ENCODE measurements at places on chromosomes 16 and 17.

- no peak for DNase-seq
- no peaks in the 10 kb centered on the region for H3K36me3 ChIP-seq
- no peak overlapping the region for H3K27ac ChIP-seq
- peaks cover 17% of the 10 kb centered on the region for H3K4me1 ChIP-seq
- H3K27me3 ChIP-seq: peaks cover 12% of the 10 kb centered on the region
- H3K4me3 ChIP-seq: peak overlapping the region; percentile 58
Observed at GRCh38 chr17:76076146-76076764, 1.7 kb downstream of the GALR2 start.

- no peaks in the 10 kb centered on the region for H3K27me3 ChIP-seq
- no peaks in the 10 kb centered on the region for H3K36me3 ChIP-seq
- DNase-seq: peak; percentile 20
- no peaks in the 10 kb centered on the region for H3K4me1 ChIP-seq
- H3K27ac ChIP-seq: no peak overlapping the region
Observed at GRCh38 chr16:66894948-66895688, 14.8 kb downstream of the PDP2 start.

- peaks cover 4% of the 10 kb centered on the region for H3K4me1 ChIP-seq
- no peak overlapping the region for H3K4me3 ChIP-seq
Observed at GRCh38 chr17:65202844-65203571, 65.8 kb downstream of the RGS9 start.

DNA sequence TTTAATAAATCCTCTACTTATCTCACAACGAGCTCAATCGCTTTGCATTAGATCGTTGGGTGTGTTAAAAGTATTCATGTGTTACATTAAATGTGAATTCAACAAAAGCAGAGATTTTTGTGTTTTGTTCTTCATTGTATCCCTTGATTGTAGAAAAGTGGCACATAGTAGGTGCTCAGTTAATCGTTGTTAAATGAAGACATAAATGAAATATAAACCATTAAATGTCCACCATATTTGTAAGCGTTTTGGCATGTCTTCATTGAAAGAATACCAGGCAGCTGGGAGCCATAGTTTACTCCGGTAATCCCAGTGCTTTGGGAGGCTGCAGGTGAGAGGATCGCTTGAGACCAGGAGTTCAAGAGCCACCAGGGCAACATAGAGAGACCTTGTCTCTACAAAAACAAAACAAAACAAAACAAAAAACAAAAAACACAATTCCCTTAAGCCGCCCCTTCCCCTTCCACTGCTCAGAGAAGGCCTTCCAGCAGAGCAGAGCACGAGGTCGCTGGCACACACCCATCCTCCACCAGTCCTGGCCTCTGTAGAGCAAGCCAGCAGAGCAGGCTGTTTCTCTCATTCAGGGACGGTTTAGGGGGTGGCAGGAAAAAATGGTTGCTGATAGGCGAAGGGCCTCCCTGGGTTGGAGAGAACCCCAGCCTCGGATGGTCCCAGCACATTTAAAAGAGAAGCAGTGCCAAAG lies 673 bp upstream of the CHD9 start:
- DNase-seq: no peak
- peak overlapping the region; percentile 88 for H3K4me3 ChIP-seq
- no peaks in the 10 kb centered on the region for H3K27me3 ChIP-seq
- peaks cover 26% of the 10 kb centered on the region for H3K4me1 ChIP-seq
- H3K27ac ChIP-seq: no peak overlapping the region

DNA sequence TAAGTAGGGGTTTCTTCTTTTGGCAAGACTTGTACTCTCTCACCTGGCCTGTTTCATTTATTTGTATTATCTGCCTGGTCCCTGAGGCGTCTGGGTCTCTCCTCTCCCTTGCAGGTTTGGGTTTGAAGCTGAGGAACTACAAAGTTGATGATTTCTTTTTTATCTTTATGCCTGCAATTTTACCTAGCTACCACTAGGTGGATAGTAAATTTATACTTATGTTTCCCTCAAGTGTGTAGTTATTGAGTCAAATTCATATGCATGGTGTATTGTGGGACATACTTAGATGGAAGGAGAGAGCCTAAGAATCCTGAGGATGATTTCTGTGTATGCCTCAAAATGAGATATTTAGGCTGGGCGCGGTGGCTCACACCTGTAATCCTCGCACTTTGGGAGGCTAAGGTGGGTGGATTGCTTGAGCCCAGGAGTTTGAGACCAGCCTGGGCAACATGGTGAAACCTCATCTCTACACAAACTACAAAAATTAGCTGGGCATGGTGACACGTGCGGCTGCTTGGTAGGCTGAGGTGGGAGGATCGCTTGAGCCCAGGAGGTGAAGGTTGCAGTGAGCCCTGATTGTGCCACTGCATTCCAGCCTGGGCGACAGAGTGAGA lies 13.6 kb downstream of the TMEM98 start:
- H3K4me3 ChIP-seq: no peak overlapping the region
- H3K36me3 ChIP-seq: no peaks in the 10 kb centered on the region
- no peak for DNase-seq
- peaks cover 6% of the 10 kb centered on the region for H3K4me1 ChIP-seq
- H3K27ac ChIP-seq: no peak overlapping the region

DNA sequence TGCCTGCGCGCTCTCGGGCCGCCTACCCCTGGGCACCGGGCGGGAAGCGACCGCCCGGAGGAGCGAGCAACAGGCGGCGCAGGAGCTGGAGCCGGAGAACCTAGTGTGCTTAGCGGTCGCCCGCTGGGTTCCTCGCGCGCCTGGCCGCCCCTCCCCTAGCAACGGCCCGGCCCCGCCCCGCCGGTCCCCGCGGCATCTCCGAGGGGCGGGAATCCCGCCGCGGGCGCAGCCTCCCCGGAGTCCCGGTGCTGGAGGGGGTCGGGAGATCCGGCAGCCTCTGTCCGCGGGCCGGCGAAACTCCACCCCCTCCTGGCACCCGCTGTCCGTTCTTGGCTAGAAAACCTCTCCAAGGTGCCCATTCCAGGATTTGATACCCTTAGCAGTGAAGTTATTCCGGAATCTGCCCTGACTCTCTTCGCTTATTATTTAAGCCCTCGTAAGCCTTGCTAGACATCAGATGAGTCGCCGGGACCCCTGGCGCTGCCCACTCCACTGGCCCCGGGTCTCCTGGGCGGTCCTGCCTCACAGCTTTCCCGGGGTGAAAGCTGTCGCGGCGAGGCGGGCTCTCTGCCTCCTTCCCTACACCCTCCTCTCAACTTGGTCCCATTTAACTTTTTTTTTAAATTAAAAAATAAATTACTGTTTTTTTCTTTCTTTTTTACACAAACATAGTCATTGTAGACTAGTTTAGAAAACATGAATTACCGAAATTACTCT lies at the start of gene RPRML:
RPRML (minus strand) TSS at position 107 of the 717 bp plus-strand sequence. CDS start 246 bp downstream, outside the sequence.
- no peak within 1 kb of the TSS for H3K27ac ChIP-seq
- H3K27me3 ChIP-seq: peaks cover 3% of the 10 kb centered on the region
- peak within 1 kb of the TSS; percentile 61 for H3K4me3 ChIP-seq
- peaks cover 14% of the 10 kb centered on the region for H3K4me1 ChIP-seq

DNA sequence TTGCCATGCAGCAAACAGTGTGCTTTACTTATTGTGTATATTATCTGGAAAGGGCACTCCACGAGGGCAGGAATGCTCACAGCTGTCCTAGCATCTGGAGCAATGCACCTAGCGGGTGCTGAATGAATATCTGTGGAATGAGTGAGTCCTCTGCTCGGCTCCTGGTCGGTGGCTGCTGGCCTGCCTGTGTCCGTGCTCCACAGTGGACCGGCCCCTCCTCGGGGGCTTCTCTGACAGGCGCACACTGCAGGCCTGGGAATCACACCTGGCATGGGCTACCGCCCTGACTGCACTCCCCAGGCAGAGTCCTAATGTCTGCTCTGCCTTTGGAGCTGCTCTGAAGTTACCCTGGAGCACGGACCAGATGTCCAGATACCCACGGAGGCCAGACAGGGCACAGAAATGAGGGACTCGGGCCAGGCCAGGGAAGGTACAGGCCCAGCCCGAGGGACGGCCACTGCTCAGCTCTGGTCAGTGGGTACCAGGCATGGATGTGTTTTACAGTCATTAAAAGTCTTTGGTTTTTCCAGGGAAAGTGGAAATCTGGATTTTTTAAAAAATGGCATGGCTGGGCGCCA lies 21.1 kb upstream of the AKTIP start:
- H3K4me3 ChIP-seq: no peak overlapping the region
- H3K4me1 ChIP-seq: peaks cover 10% of the 10 kb centered on the region
- H3K27ac ChIP-seq: no peak overlapping the region
- no peaks in the 10 kb centered on the region for H3K36me3 ChIP-seq

DNA sequence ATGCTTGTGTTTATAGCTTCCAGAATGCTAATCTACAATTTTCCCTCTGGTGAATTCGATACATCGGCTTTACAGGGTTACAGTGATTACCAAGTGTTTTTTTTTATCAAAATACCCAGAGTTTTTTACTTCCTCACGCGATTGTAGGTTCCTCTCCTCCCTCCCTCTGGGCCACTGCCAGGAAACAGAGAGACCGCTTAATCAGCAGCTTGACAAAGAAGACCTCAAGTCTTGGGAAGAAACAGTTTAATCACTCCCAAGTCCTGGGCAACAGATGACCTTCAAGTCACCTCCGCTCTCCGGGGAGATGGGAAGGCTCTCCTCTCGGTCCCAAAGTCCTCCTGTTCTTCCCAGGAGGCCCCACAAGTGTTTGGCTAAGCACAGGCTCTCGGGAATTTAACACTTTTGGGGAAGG lies 23.5 kb downstream of the SMTNL2 start:
- H3K4me3 ChIP-seq: no peak overlapping the region
- H3K27ac ChIP-seq: no peak overlapping the region

GRCh38 chr17:66538776-66539175 lies 236.4 kb downstream of the PRKCA start:
- H3K27ac ChIP-seq: no peak overlapping the region
- DNase-seq: no peak
- no peaks in the 10 kb centered on the region for H3K27me3 ChIP-seq
- peaks cover 7% of the 10 kb centered on the region for H3K4me1 ChIP-seq
- H3K36me3 ChIP-seq: peaks cover 3% of the 10 kb centered on the region

DNA sequence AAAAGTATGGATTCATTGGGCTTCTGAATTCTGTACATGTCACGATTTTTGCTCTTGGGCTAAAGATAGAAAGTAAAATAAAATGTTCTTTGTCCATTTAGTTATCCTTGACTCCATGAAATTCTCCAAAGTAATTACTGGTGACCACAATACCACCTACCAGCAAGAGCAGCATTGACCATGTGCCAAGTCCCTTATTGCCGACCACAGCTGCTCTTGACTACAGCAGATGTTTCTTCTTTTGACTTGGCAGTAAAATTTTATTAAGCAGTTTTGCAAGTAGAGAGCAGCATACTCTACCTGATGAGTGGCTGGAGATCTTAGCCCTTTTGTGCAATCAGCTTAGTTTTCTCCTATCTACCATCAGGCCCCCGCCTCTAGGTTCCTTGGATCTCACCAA lies 152.2 kb upstream of the TBX2 start:
- no peak overlapping the region for H3K4me3 ChIP-seq
- no peaks in the 10 kb centered on the region for H3K27me3 ChIP-seq
- no peaks in the 10 kb centered on the region for H3K36me3 ChIP-seq
- no peaks in the 10 kb centered on the region for H3K4me1 ChIP-seq

DNA sequence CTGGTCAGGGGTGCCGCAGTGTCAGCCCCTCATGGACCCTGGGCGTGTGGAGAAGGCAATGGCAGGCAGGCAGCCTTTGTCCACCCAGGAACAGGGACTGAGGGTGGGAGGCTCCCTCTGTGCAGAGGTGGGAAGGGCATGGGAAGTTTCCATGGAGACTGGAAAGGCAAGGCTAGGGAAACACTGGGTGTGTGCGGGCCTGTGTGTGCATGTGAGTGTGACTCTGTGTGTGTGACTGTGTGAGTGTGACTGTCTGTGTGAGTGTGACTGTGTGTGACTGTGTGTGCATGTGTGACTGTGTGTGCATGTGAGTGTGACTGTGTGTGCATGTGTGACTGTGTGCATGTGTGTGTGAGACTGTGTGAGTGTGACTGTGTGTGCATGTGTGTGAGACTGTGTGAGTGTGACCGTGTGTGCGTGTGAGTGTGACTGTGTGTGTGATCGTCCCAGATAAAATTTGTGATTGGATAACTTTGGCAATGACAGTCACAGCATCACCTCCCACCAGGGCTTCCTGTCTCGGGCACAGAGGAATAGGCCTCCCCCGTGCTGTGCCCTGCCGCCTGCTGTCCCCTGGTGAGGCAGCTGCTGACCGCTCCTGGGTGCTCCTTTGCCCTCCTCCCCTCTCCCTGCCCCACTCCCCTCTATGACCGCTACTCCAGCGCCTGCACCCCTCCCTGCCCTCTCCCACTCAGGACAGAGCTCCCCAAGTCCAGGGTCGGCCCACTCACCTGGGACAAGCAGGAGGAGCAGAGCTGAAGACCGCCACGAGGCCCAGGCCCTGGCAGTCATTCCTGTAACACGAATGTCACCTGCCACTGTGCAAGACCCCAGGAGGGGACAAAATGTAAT lies 698 bp downstream of the CD300C start:
- DNase-seq: no peak
- H3K4me1 ChIP-seq: peaks cover 4% of the 10 kb centered on the region
- H3K27me3 ChIP-seq: no peaks in the 10 kb centered on the region
- H3K4me3 ChIP-seq: no peak overlapping the region
- H3K36me3 ChIP-seq: no peaks in the 10 kb centered on the region

DNA sequence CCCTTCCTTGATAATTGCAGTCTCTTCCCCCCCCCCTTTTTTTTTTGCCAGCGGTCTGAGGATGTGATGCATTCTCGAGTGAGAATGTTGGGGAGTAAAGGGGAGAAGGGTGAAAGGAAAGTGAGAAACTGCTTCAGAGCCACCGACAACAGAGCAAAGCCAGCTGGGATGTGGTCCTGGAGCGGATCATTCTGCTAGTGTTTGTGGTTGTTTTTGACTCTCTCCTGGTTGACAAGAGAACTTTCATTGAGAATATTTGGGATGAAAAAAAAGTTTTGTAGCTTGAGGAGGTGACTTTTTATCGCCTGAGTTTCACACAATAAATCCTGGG lies 1.3 kb downstream of the NF1 start:
- peak overlapping the region; percentile 76 for H3K4me3 ChIP-seq
- H3K4me1 ChIP-seq: peaks cover 19% of the 10 kb centered on the region
- H3K36me3 ChIP-seq: no peaks in the 10 kb centered on the region
- H3K27me3 ChIP-seq: no peaks in the 10 kb centered on the region
- peak overlapping the region; percentile 76 for H3K27ac ChIP-seq
- DNase-seq: no peak
